ENCODE measurements at places on chromosomes 16 and 17.

GRCh38 chr17:34252444-34253138, 2.5 kb upstream of the CCL2 start:
- no peak for DNase-seq

DNA sequence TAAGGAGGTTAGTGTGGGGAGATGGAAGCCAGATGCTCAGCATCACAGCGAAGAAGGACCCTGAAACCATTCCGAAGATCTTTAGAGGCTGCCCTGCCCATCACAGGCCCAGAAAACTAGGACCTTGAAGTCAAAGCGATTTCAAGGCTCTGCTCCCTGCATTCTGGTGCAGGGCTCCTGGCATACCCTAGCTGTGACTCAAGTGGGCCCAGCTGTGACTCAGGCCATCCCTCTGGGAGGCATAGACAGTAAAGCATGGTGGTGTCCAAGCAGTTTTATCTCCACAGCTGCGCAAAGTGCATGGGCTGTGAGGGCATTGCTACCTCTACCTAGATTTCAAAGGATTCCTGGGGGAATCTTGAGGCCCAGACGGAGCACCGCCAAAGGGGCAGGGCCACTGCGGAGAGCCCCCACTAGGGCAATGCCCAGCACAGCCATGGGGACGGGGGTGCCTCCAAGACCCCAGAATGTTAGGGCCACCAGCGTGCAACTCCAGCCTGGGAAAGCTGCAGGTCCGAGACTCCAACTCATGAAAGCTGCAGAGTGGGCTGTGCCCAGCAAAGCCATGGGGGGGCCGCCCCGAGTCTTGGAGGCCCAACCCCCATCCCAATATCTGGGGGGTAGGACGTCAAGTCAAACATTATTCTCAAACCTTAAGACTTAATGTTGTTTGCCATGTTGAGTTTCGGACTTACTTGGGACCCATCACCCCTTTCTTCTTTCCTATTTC, 11.7 kb upstream of the ZNF594 start:
- no peak for DNase-seq

DNA sequence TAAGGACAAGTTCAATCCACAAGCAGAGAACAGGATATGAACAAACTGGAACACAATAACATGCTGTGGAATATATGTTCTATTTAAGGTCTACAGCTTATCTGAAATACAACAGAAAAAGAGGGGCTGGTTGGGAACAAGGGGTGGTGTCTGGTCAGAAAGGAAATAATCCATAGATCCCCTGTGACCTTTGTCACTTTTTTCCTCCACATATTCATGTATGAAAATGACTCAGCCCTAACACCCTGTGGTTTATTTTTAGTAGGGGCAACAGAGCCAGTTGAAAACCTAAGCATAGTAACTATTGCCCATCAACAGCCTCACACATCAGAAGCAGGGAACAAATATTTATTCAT, 12.3 kb upstream of the SPAG9 start:
- DNase-seq = no peak

DNA sequence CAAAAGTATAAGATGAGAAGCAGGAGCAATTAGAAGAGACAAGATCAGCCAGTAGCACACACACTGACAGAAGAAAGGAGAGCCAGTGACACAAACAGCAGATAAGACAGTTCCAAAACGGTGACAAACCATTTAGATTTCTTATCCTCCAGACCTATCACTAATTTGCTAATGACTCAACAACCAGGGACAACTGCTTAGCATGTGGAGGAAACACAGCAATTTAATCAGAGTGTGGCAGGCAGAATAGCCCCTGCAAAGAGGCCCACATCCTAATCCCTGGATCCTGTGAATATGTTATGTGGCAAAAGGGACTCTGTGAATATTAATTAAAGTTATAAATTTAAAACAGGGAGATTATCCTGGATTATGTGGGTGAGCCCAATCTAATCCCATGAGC, 81.1 kb downstream of the CACNG1 start:
- DNase-seq = no peak

DNA sequence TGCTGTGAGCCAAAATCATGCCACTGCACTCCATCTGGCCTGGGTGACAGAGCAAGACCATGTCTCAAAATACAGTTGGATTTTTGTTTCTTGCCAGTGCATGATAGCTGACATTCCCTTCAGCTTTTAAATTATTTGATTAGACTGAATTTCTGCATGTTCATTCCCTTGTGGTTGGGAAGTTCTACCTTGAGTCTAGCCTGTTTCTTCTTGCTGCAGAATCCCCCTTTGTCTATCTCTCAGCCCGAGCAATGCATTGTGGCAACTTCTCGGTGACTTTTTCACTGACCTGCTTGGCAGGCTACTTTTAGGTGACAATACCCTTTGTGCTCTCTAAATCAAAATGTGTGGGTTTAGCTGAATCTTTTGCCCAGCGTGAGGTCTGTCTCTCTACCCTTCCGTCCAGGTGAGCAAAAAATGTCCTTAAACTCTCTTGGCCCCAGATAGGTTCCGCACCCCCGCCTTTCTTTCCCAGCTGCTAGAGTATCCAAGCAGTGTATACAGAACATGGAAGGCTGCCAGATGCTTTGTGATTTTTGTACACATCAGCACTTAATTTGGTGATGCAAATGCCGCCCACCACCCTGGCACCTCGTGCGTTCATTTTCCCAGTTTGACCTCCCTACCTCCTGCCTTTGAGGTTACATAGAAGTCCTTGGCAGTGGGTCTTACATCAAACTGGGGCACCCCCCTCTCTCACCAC, 130.2 kb downstream of the ABCC6 start:
- DNase-seq = no peak

- DNase-seq = peak; percentile 42
These were observed 2.4 kb upstream of the PERCC1 start for GRCh38 chr16:1428511-1428910.

DNA sequence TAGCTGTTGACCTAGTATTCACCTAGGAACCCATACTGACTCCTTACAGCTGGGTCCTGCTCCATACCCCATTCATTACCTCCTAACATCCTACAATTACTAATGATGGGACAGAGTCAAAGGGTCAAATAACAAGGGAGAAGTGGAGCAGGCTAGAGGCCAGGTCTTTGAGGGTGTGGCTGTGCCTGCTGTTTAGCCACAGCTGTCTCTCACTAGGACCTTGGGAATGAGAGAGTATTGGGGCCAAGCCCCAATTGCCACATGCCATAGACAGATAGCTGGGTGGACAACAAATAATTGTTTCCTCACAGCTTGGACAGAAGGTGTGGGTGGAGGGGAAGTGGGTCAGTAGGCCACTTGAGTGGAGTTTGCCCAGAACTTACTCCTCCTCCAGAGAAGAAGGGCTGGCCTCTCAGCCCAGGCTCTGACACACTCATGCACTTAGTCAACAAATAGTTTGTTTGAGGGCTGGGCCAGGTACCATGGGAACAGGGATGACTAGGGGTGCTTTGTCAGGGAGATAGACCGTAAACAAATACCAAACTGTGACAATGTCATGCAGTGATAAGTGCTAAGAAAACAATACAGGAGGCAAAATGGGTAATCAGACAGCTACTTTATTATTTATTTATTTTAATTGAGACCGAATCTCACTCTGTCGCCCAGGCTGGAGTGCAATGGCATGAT, 10.2 kb upstream of the CENPT start:
- no peak for DNase-seq

DNA sequence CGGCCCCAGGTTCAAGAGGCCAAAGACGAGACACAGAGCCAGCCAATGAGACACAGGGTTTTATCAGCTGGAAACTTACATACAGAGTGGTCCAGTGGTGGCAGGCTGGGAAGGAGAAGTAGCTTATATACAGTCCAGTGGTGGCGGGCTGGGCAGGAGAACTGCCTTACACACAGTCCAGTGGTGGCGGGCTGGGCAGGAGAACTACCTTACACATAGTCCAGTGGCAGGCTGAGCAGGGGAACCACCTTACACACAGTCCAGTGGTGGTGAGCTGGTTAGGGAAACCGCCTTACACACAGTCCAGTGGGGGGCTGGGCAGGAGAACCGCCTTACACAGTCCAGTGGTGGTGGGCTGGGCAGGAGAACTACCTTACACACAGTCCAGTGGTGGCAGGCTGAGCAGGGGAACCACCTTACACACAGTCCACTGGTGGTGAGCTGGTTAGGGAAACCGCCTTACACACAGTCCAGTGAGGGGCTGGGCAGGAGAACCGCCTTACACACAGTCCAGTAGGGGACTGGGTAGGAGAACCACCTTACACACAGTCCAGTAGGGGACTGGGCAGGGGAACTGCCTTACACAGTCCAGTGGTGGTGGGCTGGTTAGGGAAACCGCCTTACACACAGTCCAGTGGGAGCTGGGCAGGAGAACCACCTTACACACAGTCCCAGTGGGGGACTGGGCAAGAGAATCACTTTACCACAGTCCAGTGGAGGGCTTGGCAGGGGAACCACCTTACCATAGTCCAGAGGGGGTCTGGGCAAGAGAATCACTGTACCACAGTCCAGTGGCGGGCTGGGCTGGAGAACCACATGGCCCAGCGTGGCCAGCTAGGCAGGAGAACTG, 90.9 kb downstream of the GAS7 start:
- DNase-seq = no peak

DNA sequence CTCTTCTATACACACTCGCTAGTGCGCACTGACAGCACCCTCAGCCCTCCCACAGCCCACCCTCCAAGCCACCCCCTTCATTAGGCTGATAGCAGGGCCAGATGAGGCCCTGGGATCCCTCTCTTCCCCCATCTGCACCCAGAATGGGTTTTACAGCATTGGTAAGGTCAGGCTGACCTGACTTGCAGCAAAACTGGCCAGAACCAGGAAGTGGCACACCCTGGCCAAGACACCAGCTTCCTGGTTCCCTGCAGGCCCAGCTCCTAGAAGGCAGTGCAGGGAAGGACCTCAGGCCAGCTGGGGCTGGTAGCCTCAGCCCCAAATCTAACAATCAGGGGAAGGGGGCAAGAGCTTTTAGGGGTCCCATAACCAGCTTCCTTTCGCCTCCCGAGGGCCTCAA, 50.0 kb upstream of the MRPS23 start:
- DNase-seq = peak; percentile 33

DNA sequence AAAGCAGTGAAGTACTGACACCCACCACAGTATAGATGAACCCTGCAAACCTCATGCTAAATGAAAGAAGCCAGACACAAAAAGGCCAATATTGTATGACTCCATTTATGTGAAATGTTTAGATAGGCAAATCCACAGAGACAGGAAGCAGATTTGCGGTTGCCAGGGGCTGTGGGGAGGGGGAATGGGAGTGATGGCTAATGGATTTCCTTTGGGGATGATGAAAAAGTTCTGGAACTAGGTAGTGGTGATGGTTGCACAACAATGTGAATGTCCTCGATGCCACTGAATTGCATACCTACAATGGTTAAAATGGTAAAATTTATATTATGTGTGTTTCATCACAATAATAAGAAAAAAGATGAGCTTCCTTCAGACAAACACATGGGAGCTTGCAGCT, 28.4 kb upstream of the WFIKKN2 start:
- DNase-seq = no peak

DNA sequence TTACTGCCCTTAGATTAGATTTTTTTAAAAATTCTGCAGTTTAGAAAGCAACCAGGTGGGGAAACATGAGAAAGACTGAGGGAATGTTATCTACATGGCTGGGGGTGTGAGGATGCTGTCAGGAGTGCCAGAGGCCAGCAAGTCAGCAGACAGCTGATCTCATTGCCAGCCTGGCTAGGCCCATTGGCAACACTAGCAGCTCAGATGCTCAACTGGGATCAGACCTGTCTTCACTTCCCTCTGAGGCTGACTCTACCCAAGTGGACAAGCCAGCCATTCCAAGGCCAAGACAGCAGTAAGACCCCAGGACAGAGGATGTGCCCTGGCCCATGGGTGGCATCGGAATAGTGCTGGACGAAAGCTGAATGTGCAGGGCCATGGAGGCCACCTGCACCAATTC, 96.2 kb downstream of the TMEM132E start:
- no peak for DNase-seq

- no peak for DNase-seq
These were observed 119.0 kb upstream of the LHX1 start for GRCh38 chr17:36818134-36818825.

DNA sequence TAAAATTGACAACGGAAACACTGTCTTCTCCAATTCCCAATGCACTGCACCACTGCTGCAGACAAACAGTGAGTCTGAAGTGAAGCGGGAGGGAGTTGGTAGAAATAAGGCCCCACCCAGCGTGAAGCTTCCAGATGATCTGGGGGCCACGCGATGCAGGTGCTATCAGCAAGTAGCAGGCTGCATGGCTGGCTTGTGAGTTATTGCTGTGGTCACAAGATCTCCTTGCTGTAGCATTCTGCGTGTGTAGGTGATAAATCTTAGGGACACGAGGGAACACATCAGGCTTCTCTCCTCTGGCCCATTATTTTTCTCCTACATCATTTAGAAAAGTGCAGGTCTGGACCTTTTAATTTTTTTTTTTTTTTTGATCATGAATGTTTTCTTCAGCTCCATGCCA, 407.6 kb downstream of the TMEM114 start:
- peak; percentile 29 for DNase-seq

DNA sequence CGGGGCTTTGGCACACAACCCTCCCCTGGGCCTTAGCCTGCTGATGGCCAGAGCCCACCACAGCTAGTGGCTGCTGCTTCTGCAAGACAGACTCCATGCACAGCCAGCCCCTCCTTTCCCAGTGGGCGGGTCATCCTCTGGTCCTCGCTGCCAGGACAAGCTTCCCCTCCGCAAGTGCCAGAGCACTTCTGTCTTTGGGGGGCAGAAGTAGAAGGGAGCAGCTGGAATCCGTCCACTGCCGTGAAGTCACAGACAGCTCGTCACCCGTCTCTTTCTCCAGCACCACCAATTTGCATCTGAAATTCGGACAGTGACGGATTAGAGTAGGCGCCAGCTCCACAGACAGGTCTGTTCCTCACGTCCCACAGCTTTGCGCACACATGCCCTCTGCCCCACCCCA, 31.3 kb upstream of the NAT9 start:
- no peak for DNase-seq

DNA sequence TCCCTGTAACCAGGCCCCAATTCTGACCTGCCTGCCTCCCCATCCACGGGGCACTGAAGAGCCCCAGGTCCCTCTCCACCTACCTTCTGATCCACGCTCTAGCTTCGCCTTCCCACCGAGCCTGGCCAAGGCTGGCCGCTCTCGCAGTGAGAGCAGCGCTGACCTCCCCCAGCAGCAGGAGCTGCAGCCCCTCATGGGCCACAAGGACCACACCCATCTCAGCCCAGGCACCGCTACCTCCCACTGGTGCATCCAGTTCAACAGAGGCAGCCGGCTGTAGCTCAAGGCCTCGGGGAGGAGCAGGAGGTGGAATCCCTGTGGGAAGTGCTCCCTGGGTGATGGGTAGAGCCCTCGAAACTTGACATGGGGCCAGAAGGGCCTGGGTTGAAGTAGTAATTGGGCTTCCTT, 8.4 kb upstream of the PLEKHG4 start:
- no peak for DNase-seq

DNA sequence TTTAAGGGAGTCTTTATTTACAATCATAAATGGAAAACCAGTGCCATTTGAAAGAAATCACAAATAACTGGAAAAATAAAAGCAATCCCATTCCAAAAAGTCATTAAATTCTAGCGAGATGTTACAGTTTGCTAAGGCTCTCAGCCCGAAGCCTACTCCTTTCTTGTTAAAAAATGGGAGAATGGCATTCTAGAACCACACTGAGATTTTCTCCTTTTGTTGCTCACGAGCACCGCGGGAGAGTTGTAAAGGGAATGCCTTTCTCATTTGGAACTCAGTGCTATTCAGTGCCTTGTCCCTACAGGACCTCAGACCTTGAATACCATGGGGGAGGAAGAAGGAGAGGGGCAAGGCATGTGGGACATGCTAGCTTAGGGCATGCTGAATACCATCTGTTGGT, 36.3 kb downstream of the GDE1 start:
- DNase-seq = no peak
